ENCODE measurements at places on chromosomes 5 and 9.

DNA sequence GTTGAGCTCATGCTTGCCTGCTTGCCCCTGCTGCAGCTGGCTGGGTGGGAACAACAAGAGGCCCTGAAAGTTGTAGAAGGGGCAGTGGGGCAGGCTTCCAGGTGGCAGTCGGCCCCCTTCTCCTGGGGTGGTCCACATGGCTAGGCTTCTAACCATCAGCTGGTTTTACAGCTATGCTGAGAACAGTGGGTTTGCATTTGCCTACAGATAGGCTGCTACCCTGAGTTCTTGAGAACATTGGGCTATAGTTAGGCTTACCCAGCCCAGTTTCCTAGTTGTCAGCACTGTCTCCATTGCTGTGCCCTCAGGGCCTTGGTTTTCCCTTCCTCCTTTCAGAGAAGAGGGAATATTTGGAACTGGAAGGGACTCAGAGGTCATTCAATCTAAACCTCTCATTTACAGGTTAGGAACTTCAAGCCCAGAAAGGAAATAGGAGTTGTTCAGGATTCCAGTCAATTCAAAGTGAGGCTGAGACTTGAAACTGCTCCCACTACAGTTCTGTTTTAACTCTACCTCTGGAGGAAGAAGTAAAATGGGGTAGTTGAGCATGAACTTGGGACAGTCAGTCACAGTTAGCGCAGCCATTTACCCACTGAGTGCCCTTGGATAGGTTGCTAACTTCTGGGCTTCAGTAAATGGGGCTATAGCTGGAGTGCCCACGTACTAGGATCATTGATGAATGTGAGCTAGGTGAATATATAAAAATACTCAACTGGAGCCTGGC lies 11.5 kb downstream of the LARP1 start:
- DNase-seq, result no peak

- DNase-seq, result no peak
Observed at GRCh38 chr9:135221951-135222631, 134.6 kb downstream of the OLFM1 start.

DNA sequence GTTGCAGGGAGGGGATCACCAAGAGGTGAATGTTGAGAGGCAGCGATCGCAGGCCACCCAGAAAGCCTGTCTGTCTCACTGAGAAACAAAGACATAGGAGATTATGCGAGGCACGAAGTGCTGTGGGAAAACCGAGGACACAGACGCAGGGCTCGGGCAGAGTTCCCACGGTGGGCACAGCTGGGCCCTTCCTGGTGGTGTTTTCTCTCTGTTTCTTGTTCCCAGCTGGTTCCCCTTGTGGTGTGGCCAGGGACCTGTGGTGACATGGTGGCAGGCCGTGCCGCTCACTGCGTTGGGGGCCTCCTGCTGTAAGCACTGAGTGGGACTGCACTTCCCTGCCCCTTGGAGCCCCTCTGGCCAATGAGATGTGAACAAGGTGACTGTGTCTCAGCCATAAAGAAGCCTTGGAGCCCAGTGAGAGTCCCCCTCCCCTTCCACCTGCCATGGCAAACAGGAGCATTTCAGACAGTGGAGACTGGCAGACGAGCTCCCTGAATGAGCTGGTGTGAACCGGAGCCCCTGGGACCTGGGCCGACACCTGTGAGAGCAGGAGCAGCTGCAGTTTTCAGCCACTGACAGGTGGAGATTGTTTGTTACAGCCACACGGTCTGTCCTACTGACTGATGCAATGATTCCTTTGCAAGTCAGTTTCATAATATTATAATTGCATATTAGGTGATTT lies 13.2 kb upstream of the IRX4 start:
- DNase-seq, result no peak

DNA sequence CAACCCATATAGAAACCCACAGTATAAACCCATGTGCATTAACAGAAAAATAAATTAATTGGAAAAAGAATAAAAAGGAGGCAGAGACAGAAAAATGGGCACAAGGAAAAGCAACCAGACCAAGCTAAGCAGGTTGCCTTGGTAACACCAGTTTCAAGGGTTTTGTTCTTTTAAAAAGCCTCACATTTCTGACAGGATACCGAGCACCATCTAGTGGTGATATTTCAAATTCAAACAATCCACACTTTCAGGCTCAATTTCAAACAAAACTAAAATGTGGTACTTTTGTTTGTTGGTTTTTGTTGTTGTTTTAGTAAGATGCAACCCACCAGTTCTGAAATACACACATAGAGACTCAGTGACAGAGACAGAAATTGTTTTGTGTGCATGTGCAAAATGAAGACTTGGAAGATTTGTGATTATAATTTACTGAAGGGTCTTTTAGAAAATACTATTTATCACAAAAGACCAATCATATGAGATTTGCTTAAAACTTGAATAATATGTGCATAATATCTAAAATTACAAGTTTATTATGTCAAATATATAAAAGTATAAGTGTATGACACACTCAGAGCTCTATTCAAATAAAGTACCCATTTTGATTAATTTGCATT lies 318.2 kb downstream of the SLCO4C1 start:
- no peak for DNase-seq

- no peak for DNase-seq
Observed at GRCh38 chr5:78221964-78222451, 72.5 kb downstream of the AP3B1 start.

GRCh38 chr9:75685062-75685461 lies 205.4 kb upstream of the PCSK5 start:
- no peak for DNase-seq

- no peak for DNase-seq
Observed at GRCh38 chr5:90949469-90950358, 391.1 kb downstream of the ADGRV1 start.

- no peak for DNase-seq
Observed at GRCh38 chr9:27347889-27348288, 50.9 kb upstream of the EQTN start.

GRCh38 chr5:143174714-143175398 lies 228.6 kb downstream of the NR3C1 start:
- no peak for DNase-seq

- DNase-seq, result no peak
Observed at GRCh38 chr5:124528838-124529237, 217.6 kb downstream of the ZNF608 start.

DNA sequence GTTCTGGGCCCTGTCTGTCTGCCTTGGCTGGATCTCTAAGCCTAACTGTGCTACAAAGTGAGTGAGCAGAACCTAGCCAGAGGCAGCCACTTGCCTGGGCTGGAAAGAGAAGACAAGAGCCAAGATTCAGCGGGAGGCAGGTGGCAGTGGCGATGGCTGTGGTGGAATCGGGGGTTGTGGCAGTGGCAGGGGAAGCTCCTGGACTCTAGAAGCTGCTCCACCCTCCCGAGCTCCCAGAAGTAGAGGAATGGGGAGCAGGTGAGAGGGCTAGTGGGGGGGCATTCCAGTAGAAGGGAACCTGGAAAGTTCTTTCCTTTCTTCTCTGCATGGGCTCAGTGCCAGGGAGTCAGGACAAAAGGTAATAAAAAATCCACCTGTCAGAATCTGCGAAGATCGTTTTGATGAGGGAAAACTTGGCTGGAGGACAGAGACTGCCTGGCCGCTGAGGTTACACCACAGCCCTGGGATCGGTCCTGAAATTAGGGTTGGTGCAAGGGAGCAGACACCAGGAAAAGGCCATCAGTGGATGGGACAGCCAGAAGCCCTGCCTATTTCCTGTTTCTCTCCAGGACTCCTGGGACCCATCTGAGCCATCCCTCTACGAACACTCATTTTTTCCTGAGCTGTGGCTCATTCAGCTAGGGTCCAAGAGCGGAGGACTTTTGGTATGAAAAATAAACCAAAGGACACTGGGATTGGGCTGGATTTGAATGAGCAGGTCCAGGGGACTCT lies 1.6 kb downstream of the CRAT start:
- no peak for DNase-seq

GRCh38 chr5:18602402-18602801 lies 968.1 kb downstream of the TAF11L14 start:
- DNase-seq, result no peak

DNA sequence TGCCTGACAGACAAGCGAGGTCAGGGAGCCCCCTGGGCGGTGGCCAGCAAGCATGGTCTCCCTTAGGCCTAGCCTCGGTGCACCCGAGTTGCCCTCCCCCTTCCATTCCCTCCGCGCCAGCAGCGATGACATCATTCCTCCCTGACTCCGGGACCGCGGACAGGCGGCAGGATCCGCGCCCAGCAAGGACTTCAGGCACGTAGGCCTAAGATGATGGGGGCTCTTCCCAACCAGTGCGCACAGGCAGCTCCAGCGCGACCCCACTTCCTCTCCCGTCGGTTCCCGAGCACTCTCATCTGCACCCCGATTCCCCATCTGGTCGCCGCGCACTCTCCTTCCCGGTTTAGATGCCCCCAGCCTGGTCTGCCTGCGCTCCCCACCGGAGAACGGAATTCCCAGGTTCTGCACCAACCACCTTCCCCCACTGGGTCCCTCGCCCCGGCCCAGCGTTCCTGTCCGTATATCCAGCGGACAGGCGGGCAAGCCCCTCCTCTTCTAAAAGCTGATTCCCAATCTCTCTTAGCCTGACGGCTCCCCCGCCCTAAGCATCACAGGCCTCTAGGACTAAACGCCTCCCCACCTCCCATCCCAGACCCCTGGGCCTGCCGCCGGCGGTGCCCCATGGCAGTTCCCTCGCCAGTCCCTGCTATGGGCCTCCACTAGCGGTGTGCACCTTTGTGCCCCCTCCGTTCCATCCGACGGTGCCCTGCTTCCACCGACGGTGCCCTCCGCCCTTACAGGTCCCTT lies 931 bp downstream of the FAM219A start:
- no peak for DNase-seq

DNA sequence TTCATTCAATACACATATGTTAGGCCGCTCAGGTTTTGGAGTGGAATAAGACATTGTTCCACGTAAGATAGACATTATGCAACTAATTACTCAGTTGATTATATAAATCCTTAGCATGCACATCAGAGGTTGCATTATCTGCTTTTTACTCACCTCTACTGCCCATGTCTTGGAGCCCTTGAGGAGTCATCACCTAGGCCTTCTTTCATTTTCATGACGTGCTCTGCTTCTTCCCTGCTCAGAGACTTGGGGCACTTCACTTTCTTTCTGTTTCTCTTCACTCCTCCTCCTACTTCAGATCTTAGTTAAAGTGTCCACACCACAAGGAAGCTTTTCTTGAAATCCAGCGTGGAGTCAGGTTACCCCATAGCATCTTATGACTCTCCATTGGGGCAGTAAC lies 241.1 kb downstream of the TLR4 start:
- DNase-seq, result no peak

- DNase-seq, result no peak
Observed at GRCh38 chr9:107007402-107007801, 144.4 kb downstream of the ZNF462 start.

Data from stimulated activated CD8-positive, alpha-beta memory T cell treated with anti-CD3 and anti-CD28 coated beads, Interleukin-15, amount 100 ng/mL, for 1 hour (primary cell).